ENCODE measurements at places on chromosomes 1 and 21. TPM values are rescaled to one million over a fixed set of nuclear protein-coding genes. Genes with fewer than 3 reads are reported as not detected.

GRCh38 chr1:67382292-67382691 lies 47.9 kb downstream of the SERBP1 start:
- DNase-seq, result no peak

GRCh38 chr1:203166192-203166940 lies 9.3 kb downstream of the MYBPH start:
- DNase-seq, result no peak

GRCh38 chr1:25874209-25874608 lies 1.3 kb downstream of the PAQR7 start:
- no peak for DNase-seq

- DNase-seq, result no peak
These were observed 292.2 kb downstream of the SMYD3 start for GRCh38 chr1:246214708-246215509.

The OLIG2 gene
- total RNA-seq, result not detected

GRCh38 chr1:154855186-154855851 lies 14.8 kb downstream of the KCNN3 start:
- DNase-seq, result no peak

The KCNE2 gene
- not detected for total RNA-seq

- peak; percentile 62 for DNase-seq
These were observed 56.2 kb downstream of the FCRL5 start for GRCh38 chr1:157496121-157496526.
